ENCODE measurements at places on chromosomes 1 and 21.
A peak's percentile ranks its signal among the peaks of the same experiment; 100 is the strongest.

DNA sequence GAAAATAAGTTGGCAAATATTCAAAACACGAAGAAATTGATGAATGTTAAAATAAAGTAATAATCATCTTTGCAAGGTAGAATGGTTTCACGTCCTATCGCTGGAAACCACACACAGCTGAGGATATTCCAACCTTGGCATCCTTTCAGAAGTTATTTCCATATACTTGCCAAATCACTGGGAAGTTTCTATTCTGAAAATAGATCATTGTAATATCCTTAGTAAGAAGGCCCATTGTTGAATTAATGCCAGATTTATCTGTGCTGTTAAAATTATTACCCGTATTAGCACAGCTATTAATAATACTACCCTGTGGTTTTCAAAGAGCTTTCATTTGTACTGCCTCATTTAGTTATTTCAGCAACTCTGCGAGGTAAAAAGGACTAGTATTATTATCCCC, 81.1 kb downstream of the OLFM3 start:
- no peak for DNase-seq

DNA sequence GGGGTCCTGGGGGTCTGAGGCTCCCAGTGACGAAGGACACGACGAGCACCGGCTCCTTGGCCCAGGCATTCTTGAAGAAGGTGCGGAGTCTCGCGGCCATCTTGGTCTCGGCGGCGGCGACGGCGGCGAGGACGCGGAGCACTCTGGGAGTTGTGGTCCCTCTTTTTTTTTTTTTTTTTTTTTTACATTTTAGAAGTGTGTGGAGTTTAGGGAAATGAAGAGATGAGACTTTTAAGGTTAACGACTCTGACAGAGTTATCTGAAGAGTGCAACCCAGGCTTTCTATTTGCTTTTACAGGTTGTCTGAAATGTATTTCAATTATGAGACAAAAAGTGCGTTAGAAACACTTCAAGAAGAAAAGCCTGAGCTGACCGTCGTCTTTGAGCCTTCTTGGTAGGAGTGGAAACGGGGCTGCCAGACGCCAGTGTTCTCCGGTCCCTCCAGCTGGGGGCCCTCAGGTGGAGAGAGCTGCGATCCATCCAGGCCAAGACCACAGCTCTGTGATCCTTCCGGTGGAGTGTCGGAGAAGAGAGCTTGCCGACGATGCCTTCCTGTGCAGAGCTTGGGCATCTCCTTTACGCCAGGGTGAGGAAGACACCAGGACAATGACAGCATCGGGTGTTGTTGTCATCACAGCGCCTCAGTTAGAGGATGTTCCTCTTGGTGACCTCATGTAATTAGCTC, 9.7 kb downstream of the OR2B11 start:
- peak; percentile 71 for DNase-seq

DNA sequence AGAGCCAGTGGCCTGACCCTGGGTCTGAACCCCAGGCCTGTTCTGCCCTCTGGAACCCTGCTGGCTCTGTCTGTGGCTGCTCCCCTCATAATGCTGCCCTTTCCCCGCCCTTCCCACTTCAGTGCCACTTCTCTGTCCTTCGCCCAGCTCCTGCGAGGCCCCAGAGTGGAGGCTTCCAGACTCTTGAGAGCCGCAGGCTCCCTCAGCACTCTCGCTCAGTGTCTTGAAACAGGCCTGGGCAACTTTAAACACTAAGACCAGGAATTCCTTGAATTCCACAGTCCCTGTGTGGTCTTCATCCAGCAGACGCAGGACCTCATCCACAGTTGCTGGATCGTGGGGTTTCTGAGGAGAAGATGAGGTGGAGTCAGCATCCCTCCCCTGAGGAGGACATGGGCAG, 3.5 kb downstream of the CRNN start:
- no peak for DNase-seq

DNA sequence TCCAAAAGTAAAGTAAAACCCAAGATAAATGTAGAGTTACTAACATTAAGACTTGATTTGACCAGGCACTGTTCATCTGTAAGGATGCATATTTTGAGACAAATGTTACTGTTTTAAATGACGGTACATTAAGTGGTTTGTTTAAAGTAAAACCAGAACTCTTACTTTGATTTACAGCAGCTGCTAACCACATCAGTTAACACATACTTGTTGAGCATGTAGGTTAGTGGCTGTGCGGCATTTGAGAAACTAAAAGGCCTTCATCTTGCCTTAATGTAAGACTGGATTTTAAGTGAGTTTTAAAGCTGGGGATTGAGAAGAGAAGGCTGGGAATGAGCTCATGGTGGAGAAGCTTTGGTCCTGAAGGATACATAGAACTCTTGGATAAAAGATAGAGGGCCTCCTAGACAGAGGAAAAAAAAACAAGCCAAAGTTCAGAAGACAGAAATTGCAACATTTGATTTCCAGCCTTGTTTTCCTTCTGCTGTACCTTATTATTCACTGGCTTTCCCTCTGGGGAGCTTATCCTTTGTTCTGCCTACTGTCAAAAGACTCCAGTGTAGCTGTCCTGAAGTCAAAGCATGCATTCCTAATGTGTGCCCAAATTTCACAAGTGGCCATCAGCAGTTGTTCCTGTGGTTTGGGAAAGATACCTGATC, 66.6 kb downstream of the MTR start:
- DNase-seq, result no peak

DNA sequence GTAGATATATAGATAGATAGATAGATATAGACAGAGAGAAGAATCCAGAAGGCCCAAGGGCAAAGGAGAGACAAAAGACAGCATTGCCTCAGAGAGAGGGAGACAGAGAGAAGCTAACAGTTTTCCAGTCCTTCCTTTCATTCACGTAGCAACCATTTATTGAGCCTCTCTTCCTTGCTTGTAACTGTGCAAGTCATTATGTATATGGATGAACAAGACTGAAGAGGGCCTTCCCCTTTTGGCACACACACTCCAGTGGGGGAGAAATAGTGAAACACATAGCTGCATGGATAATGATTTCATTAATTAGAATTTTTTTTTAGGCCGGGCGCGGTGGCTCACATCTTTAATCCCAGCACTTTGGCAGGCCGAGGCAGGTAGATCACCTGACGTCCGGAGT, 74.8 kb upstream of the PUM1 start:
- no peak for DNase-seq

GRCh38 chr21:25331286-25331685, 276.0 kb downstream of the MRPL39 start:
- no peak for DNase-seq

- DNase-seq, result no peak
These were observed 13.4 kb downstream of the RPL11 start for GRCh38 chr1:23704834-23705495.

GRCh38 chr1:245621589-245621988, 466.8 kb downstream of the KIF26B start:
- DNase-seq, result no peak

DNA sequence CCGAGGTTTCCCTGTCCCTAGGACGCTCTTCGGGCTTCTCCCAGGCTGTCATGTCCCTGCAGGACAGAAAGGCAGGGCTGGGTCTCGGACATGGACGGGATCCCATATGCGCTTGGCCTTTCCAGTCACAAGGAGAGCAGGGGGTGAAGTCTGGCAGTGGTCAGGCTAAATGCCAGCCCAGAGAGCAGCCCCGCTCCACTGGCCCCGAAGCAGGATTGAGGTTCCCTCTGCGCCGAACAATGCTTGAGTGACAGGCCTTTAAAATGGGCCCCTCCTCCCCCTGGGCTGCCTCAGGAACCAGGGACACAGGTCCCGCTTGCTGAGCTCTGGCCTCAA, 12.7 kb downstream of the DRAXIN start:
- no peak for DNase-seq

DNA sequence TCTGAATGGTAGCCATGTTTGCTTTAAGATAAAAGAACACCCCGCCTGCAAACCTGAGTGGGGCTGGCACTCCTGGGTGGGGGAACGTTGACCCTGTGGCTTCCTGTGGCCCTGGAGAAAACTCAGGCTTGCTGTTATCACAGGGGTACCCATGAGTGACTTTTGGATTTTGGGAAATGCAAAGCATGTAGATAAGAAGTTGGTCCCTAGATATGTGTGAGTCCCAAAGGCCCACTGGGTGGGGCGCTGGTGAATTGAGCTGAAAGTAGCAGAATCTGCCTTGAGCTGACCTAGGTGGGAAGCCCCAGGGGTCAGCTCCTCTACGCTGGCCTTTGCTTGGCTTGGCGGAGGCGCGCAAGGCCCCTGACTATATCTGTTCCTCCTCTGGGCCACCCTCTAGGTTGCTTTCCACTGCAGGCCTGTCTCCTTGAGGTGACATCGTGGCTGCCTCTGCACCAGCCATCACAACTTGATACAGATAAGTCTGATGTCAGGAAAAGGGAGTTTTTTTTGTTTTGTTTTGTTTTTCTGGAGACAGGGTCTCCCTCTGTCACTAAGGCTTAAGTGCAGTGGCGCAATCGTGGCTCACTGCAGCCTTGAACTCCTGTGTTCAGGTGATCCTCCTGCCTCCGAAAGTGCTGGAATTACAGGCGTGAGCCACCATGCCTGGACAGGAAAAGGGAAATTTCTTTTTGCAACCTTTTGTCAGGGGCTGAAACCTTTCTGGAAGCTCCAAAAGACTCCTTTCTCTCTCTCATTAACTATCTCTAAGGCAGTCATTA, 72.2 kb downstream of the AGPAT3 start:
- DNase-seq, result no peak

DNA sequence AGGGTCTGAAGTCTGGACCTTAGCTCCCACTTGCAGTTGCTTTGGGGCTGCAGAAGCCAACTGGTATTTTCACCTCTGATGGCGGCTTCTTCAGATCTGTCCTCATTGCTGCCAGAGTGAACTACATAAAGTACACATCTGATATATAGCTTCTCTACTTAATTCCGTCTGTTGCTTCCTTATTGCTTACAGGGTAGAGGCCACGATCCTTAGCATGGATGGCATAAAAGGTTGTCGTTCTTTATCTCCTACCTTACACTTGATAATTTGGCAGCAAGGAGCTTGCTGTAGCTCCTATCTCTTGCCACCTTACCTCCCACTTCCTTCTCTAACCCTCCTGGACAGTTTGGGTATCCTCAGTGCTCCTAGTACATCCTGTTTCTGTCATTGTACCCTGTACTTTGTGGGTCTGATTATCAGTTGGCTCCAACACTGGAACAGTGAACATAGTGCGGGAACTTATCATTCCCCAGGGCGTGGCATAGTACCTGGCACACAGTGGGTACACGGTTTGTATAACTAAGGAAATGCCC, 30.9 kb upstream of the NBL1 start:
- DNase-seq, result no peak

DNA sequence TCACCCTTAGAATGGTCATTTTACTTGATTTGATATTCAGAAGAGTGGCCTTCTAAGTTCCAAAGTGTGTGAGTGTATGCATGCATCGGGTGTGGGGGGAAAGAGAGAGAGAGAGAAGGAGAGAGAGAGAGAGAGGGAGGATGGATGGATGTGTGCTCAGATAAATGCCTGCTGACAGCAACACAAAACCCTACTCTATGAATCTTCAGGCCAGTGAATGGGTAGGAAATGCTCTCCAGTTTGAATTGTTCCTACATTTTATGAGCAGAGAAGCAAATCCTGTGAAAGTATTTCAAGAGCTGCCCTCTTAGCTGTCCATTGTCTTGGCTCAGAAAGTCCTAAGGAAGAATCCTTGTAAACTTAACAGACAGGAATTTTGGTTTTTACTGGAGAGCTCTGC, 7.4 kb downstream of the JAM2 start:
- DNase-seq, result no peak

GRCh38 chr1:201905234-201905890, 16.7 kb downstream of the SHISA4 start:
- no peak for DNase-seq

- no peak for DNase-seq
These were observed 21.3 kb downstream of the SYDE2 start for GRCh38 chr1:85179522-85179921.

- DNase-seq, result no peak
These were observed 100.4 kb upstream of the USP24 start for GRCh38 chr1:55315552-55315951.

- DNase-seq, result no peak
These were observed 56.6 kb upstream of the C1orf21 start for GRCh38 chr1:184329962-184330868.

GRCh38 chr21:44991538-44992483, 52.0 kb downstream of the SLX9 start:
- DNase-seq, result no peak

DNA sequence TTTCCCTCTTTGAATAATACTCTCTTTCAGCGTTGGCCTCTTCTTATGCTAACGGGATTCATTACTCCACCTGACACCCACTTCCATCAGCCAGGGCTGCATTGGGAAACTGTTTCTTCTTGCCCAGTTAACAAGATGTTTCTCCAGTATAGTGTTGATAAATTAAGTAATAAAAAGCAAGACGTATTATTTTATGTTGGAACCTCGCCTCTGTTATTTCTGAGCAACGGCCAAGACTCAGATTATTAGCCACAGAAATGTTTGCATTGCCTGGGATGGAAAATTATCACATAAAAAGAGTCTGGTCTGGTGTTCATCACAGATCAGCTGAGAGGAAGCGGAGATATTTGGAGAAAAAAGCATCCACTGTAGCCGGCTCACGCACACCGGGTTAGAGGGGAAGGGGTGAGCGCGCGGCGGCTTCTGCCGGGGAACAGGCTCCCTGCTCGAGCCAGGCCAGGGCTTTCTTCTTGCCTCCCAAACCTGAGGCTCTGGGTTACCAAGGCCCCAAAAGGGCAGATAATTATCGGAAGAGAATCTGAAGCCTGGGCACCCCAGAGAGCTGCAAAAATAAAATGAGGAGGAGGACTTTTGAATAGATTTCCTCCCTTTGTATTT, 189.5 kb downstream of the PRDM16 start:
- DNase-seq, result no peak

DNA sequence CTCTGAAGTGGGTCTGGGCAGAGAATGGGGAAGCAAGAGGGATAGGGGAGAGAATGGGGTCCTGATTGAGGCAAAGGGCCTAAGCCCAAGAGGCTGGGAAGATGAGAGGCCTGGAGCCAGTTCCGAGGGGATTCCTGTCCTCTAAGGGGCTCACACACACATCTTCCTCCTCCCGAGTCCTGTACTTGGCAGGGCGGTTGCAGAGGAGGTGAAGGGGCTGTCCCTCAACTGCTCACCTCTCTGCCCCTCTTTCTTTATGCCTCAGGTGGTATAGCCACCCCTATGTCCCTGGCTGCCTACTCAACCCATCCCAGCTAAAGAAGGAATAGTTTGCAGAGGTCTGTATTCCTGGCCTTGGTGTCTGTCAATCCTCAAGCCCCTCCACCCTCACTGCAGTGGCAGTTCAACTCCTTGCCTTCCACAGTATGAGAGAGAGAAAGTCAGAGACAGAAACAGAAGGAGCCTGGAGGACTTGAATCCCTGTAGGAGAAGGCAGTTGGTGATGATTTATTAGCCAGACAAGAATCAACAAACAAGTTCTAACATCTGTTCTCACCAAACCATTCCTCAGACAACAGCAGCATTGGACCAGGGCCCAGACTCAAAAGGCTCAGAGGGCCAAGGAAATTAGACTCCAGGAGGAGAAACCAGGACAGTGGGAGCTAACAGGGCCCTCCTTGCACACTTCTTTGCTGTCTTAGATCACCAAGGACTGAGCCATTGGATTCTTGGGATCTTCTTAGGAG, 10.7 kb downstream of the SH2D2A start:
- DNase-seq, result no peak

GRCh38 chr1:205810448-205811157, 2.4 kb downstream of the SLC41A1 start:
- no peak for DNase-seq
